ENCODE measurements at places on chromosomes 3 and 15.

DNA sequence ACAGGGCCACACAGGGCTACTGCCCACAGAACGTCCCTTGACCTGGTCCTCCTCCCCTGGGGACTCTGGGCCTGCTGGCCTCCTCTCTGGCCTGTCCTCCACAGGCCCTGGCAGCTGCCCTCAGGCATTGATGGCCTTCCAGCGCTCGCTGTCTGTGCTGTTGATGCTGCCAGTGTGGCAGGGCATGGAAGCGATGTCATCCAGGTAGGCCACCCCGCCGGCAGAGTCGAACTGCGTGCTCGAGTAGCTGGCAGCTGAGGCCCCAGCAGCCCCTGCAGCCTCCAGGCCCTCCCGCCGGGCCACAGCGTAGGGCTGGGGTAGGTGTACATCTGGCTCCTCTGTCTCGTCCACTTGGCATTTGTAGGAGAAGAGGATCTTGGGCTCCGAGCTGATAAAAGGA lies 17.1 kb downstream of the TPRA1 start:
- DNase-seq = no peak

- no peak for DNase-seq
Measured at GRCh38 chr3:29644261-29644660, 363.4 kb downstream of the RBMS3 start.

- DNase-seq = no peak
Measured at GRCh38 chr15:92095693-92096092, 242.2 kb downstream of the SLCO3A1 start.

DNA sequence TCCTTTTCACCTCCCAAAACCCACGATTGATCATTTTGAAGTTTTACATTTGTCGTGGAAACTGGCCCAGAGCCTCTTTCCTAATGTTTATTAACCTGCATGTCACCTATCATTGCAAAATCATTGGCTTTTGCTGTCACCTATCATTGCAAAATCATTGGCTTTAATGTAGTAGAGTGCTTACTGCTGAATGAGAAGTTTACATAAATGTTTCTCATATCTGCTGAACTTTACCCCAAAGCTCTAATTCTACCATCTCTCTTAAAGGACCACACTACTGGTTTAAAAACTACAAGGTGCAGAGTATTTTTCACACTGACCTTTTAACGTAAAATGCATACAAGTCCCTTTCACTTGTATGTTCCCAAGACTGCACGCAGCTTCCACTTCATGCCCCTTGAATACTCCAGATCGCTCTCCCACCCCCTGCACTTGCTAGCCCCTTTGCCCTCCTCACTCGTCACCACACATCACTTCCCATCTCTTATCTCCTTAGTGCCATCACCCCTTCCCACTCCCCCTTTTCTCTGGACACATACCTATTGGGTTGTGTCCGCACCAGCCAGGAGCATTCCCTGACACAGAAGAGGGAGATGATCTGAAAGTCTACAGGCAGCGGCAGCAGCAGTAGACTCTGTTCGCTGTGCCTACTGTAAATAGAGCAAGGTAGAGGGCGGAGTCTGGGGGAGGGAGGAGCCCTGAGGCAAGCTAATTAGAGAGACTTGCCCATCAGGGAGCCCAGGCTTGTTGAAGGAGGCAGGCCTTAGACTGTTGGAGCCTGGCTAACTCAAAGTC lies 30.2 kb upstream of the ATOSA start:
- DNase-seq = no peak

DNA sequence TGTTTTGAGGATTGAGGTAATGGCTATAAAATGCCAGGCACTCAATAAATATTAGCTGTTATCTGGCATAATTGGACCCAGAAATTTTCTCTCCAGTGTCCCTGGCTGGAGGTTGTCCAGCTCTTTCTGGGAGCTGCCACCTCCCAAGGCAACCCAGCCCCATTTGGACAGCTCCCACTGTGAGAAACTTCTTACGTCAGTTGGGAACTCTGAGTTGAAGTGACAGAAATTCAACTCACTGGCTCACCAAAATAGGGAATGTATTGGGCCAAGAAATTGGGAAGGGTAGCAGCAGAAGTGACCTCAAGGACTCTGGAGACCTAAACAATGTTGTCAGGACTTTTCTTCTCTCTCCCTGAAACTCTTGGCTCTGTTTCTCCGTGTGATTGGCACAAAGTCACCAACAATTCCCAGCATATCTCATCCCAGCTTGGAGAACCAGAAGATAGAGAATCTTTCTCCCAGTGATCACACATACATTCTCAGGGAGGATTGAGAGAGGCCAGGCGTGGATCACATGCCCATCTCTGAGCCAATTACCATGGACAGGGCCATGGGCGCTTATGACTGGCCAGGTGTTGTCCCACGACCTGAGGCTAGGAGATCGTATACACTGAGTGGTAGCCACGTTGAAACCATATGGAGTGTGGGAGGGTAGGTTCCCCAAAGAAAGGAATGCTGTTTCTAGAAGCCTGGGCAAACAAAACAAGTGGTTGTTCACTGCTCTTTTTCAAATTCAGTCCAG lies 22.5 kb upstream of the HCN4 start:
- no peak for DNase-seq

DNA sequence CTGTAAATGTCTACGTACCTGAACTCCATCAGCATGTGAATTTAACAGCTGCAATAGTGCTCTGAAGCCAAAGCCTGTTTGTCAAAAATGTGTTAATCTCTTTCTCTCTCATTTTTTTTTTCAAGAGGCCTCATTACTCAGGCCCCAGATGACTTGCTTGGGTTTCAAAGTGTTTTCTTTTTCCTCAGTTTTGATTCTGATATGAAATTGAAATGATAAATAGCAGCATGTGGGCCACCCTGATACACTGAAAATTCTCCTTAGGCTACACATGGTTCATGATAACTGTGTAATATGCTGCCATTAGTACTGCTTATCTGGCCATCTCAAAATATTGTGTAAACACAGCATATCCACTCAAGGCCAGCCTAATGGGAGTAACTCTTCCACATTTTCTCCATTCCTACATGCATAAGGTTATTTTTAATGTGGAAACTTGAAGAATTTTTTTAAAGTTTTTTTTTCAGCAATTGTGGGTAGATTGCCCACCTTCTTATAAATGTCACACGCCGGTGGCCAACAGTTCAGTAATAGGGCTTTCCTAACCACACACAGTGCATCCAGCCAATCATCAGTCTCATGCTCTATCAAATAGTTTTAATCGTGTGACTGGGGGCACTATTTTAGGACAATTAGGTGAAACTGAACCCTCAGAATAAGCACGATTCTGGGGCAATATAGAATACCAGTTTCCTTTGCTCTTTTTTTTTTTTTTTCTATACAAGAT lies 13.1 kb upstream of the DENND4A start:
- DNase-seq = no peak
